RCC 7860 (cell line): ENCODE measurements at places on chromosomes 3 and 15.

DNA sequence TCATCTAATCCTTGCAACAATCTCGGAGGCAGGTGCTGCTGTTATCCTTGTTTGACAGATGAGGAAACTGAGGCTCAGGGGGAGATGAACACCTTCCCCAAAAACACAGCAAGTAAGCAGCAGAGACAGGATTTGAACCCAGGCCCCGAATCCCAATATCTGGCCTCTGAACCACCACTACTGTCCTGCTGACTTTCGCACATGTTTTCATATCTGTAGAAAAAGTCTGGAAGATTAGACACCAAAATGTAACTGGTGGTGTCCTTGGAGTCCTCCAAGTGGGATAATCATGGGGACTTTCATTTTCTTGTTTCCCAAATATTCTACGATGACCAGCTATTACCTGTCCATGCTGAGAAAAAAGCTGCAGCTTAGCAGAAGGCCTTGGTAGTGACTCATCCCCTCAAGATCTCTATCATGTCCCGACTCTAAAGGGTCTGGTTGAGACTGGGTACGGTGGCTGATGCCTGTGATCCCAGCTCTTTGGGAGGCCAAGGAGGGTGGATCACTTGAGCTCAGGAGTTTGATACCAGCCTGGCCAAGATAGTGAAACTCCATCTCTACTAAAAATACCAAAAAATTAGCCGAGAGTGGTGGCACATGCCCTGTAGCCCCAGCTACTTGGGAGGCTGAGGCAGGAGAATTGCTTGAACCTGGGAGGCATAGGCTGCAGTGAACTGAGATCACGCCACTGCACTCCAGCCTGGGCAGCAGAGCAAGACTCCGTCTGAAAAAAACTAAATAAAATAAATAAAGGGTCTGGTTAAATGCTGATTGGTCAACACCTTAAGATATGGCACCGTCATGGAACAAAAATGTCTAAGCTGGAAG is 8.6 kb downstream of the IRAK2 start:
- DNase-seq = peak; percentile 66

DNA sequence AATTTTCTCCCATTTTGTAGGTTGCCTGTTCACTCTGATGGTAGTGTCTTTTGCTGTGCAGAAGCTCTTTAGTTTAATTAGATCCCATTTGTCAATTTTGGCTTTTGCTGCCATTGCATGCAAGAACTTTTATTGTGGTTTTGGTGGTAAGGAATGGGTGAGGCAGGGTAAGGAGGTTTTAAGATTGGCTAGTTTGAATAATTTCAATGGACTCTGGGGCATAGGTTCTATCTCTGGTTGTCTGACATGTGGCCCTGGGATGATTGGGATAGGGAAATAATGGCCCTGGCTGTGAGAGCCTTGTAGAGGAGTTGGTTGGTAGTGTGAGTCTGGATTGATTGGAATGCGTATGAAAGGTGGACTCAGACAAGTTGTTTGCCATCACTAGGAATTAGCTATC is 38.0 kb downstream of the SEC22A start:
- DNase-seq = no peak

DNA sequence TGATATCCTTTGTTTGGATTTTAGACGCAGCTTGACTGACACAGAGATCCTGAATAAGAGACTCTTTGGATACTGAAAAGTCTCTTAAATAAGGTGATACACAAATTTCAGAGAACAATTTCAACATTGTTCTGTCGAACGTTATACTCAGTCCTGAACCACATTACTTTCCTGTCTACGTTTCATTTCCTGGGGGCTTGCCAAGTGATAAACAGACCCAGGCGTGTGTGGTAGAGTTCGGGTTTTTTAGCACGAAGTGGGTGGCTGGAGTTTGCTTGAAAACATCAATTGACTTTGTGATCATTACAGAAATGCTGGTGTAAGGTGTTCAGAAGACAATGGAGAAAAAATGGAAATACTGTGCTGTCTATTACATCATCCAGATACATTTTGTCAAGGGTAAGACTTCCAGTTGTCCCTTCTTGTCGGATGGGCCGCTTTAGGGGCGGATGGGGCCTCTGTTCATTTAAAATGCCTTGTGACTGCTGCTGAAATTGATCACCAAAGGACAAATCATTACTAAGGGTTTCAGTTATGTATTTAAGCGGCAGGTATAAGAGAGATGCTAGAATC is at the start of gene CD96:
Gene CD96 (plus strand): TSS at position 287 of the 573 bp plus-strand sequence. CDS start 52 bp downstream, at position 339.
- no peak for DNase-seq

DNA sequence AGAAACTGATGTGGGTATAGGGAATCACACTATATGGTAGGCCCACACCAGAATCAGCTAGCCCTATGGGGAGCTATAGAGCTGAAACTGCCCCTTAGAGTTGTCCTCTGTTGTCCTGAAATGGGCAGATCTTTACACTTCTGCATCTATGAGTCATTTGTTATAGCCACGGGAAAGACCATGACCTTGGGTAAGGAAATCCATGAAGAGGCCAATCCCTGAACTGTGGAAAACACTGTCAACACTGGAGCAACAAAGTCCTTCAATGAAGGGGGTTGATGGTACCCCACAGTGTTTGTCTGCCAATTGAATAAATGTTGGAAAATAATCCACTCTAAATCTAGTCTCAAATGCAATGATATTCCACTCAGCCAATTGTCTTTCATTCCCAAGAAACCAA is 5.2 kb upstream of the CD200R1 start:
- no peak for DNase-seq
